ENCODE measurements at places on chromosomes 12 and 14. TPM values are rescaled to one million over a fixed set of nuclear protein-coding genes. Genes with fewer than 3 reads are reported as not detected.

BAZ1A gene
- total RNA-seq: 23.7 TPM

IRAK3 gene
- total RNA-seq: 3.5 TPM

TAS2R31 gene
- total RNA-seq: 5.6 TPM

ANKRD33 gene
- under 0.01 TPM for total RNA-seq

SLC24A4 gene
- not detected for total RNA-seq

CAPS2 gene
- total RNA-seq: 7.0 TPM

RGS6 gene
- total RNA-seq: not detected

CIDEB gene
- total RNA-seq: 1.5 TPM

HOXC4 gene
- total RNA-seq: 0.19 TPM

TAS2R10 gene
- under 0.01 TPM for total RNA-seq

RPL41 gene
- total RNA-seq: 2,753 TPM

FERMT2 gene
- total RNA-seq: 143 TPM

CCDC175 gene
- not detected for total RNA-seq

ZC2HC1C gene
- 0.96 TPM for total RNA-seq

SERPINA5 gene
- total RNA-seq: under 0.01 TPM

TAS2R19 gene
- 7.3 TPM for total RNA-seq

LRRC9 gene
- total RNA-seq: not detected

MPHOSPH9 gene
- total RNA-seq: 49.8 TPM

PLEKHG7 gene
- not detected for total RNA-seq

IL31 gene
- total RNA-seq: not detected

ADAM20 gene
- 0.38 TPM for total RNA-seq

NAV3 gene
- total RNA-seq: 62.1 TPM

ANO6 gene
- 44.5 TPM for total RNA-seq

CCDC177 gene
- under 0.01 TPM for total RNA-seq

SSPN gene
- 12.1 TPM for total RNA-seq

CHGA gene
- not detected for total RNA-seq

SLC10A1 gene
- not detected for total RNA-seq

ARHGAP9 gene
- 0.38 TPM for total RNA-seq

DNAH10 gene
- 20.0 TPM for total RNA-seq

SIRT4 gene
- total RNA-seq: 0.96 TPM

ARMH4 gene
- total RNA-seq: 5.1 TPM
